Stimulated activated CD8-positive, alpha-beta memory T cell treated with anti-CD3 and anti-CD28 coated beads, Interleukin-4, amount 100 ng/mL, for 4 hours (primary cell): ENCODE measurements at places on chromosomes 12 and 14.
A peak's percentile ranks its signal among the peaks of the same experiment; 100 is the strongest.

- no peak for DNase-seq
Measured at GRCh38 chr14:38120109-38120508, 87.6 kb upstream of the SSTR1 start.

- DNase-seq: no peak
Measured at GRCh38 chr12:108831309-108831991, 25.9 kb downstream of the SSH1 start.

GRCh38 chr14:102043251-102044025, 43.4 kb downstream of the HSP90AA1 start:
- DNase-seq: no peak

DNA sequence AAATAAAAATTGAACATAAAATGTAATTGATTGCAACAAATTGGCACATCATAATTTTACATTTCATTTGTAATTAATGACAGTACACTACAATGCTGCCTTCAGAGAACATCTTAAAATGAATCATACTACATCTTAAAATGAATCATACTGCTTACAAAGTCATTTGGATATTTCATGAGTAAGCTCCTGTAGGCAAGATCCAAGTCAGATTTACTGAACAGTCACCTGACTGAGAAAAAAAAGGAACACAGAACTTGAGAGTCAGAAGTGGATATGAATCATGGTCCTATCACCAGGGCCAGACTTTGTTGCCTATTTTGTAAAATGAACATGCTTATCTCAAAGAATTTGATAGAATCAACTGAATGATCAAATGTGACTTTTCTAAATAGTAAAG, 32.7 kb upstream of the FBLN5 start:
- no peak for DNase-seq

DNA sequence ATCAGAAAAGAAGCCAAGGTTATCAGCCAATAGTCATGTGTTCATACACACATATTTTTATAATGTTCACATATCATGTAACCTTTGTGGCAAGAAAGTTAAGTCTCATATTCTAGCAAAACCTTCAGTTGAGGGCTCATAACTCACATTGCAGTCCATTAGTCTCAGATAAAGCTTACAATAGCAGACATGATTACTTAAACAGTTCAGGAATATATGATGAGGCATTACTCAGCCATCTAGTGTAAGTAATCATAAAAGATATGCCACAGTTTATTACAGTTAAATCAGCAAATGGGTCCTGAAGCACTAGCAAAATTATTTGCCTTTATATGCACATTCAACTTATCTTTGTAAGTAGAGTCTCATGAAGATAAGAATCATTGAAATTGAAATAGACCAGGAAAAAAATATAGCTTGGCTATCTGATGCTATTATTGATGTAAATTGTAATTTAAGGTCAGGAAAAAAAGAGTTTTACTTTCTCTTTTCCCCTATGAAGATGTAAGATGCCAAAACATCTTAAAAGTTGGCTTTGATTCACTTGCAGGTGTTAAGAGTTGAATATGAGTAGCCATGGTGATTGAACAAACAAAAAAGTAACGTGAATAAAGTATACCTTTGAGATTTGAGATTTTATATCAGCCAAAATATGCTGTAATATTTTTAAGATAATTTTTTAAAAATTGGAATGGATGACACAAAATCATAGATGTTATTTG, 537.0 kb downstream of the SLC6A15 start:
- DNase-seq: no peak

DNA sequence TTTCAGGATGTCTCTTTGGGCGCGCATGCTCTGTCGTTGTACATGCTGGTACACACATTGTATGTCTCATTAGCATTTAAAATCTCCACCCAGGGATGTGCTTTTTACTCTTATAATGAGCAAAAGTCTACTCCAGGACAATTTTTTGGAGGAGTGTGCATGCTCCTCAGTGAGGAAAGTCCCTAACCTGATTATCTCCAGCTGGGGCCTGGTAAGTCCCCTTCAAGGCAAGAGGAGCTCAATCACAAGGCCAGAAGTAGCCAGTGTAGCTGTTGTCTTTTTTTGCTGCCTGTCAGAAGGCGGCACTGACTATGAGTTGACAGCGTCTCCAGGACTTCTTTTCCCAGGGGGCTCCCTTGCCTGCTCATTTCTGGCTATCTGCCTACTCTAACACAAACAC, 218.3 kb upstream of the CNTN1 start:
- DNase-seq: no peak

DNA sequence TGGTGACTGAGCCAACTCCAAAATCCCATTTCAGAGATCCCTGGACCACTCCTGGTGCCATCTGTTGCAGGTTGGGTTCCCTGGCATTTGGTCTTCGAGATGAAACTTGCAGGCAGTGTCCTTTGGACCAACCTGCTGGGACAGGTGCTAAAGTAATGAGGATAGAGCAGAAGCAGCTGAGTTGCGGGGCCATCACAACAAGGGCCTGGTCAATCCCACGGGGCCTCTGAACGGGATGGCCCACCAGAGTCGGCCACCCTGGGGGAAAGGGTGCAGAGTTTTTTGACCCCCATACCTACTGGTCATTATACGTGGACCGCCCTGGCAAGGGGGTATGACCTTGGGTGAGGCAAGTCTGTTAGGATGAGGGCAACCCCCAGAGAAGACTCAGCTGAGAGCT, 39.3 kb downstream of the DLK1 start:
- DNase-seq: no peak

GRCh38 chr14:53190938-53191337, 37.8 kb upstream of the DDHD1 start:
- DNase-seq: peak; percentile 8

GRCh38 chr14:23469906-23470403, 452 bp downstream of the NGDN start:
- DNase-seq: no peak

DNA sequence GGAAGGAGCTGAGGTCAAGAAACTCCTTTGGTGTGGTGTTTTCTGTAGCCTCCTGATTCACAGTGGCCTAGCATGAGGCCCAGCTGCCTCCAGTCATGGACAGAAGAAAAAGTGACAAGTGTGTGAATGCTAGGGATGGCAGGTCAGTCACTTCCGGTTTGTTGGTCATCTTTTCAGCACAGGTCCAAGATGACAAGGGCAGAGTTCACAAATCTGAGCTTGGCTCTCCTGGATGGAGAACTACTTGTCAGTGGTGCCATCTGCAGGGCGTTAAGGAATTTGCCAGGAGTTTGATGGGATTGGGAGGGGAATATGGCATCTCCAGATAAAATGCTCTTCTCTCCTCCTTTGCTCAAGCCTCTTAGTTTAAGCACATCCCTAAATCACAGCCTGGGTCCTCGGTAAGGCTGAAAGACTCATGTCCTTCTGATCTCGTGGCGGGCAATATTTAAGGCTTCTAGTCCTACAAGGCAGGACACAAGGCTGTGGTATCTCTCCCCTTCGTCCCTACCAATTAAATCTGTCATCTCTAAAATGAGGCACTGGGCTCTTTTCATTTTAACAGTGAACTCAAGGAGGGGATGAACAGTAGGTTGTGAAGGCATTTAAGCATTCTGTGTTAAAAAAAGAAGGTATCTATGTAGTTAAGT, 10.0 kb downstream of the TUBA1B start:
- DNase-seq: no peak

GRCh38 chr12:2306012-2306411, 253.2 kb downstream of the CACNA1C start:
- no peak for DNase-seq

- DNase-seq: no peak
Measured at GRCh38 chr12:1583421-1584078, 10.8 kb downstream of the FBXL14 start.

DNA sequence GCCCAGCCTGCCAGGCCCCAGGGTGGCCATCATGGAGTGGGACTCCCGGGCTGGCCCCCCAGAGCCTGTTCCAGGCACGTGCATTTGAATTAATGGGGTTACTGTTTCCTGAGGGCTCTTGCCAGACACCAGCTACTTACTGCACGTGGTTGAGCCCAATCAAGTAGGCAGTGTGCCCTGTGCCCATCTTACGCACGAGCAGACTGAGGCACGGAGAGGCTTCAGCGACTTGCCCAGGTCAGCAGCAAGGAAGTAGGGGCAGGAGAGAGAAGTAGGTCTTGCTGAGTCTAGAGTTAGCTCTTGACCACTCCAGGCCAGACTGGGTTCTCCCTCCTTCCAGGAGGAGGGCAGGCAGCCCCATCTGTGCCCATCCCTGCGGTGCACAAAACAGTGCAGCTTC, 67.7 kb downstream of the DIO3 start:
- DNase-seq: no peak

DNA sequence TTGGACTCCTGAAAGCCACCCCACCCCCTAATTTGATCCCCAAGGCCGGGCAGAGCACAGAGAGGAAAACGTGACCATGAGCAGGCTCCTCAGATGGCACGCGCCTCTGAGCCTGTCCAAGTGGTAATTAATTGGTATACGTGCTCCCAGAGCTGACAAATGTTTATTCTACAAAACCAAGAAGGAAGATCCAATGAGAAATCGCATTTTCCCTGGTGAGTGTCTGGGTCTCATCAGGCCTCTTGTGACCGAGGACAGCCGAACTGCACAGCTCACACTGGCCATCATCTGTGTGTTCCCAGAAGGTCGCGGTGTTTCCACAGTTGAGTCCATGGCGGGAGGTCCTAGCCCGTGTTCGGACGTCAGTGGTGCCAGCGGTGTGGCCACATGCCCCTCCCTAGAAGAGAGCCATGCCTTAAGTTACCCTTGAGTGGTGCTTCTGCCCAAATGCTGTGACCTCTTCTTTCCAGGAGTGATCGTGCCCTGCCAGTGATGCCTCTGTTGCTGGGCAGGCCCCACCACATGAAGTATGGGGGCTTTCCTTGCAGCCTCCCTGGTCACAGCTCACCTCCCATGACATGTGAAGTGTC, 317.5 kb upstream of the RTL1 start:
- no peak for DNase-seq

GRCh38 chr14:22883173-22883976, at the start of gene REM2:
REM2 (plus strand) TSS chr14:22883222; CDS start chr14:22883288, 66 bp downstream.
- no peak for DNase-seq

- no peak for DNase-seq
Measured at GRCh38 chr14:69043596-69044260, 64.6 kb upstream of the ACTN1 start.

GRCh38 chr12:57756406-57757341, 1.8 kb downstream of the MARCHF9 start:
- no peak for DNase-seq

DNA sequence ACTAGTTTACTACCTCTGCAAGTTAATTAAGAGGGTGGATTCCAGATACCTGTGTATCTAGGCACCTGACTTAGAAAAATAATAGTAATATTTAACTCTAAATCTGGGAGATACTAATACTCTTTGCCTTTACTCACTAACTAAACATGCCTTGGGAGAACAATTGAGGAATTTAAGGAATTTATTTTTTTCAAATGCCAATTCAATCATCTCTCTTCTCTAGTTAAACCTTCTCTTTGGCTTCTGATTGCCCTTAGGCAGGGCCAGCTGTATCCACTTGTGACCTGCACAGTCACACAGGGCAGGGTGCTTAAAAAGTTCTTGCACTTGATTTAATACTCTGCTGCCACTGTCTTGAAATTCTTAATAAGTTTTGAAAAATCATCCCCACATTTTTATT, 142.4 kb downstream of the PLCZ1 start:
- no peak for DNase-seq

GRCh38 chr12:80032946-80033345, 66.4 kb upstream of the OTOGL start:
- no peak for DNase-seq

GRCh38 chr14:68337279-68337678, 455.6 kb downstream of the ZFP36L1 start:
- DNase-seq: no peak

GRCh38 chr12:40224439-40225291, at the start of gene LRRK2:
LRRK2 (plus strand) TSS chr12:40224997; CDS start chr12:40225132, 135 bp downstream.
- peak; percentile 27 for DNase-seq

DNA sequence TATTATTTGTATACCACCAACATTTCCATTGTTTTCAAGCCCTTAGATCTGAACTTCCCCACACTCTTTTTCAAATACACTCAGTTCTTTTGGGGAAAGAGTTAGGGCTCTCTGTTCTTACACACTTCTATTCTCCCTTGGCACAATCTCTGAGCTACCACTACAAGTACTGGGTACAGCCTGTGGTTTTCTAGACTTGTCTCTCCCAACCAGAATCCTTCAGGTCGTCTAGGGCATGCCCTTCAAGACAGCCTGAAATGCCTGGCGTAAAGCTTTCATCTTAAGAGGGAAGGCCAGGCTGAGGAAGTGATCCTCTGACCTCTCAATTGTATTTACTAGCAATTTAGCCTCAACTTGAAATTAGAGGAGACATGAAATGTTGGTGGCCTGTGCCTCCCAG, 1442.0 kb downstream of the AACS start:
- DNase-seq: no peak

DNA sequence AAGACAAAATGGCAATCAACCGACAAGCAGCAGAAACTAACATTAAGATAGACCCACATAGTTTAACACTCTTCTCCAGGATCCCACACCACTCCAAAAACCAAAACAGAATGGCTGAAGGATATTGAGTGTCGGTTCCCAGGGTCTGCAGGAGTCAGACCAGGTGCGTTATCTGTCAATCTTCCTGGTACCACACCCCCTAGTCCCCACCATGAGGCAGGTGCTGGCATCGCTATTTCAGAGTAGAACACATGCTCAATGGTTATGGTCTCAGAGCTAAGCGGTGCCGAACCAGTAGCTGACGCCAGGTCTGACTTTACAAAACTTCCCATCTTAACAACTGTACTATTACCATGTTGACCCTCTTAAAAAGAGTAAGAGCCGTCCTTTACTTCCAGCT, 10.2 kb downstream of the STX2 start:
- no peak for DNase-seq

- DNase-seq: no peak
Measured at GRCh38 chr12:43551971-43552559, at the start of gene ADAMTS20. ADAMTS20 (minus strand) TSS chr12:43552203; CDS start chr12:43551921, 282 bp downstream.

- no peak for DNase-seq
Measured at GRCh38 chr12:55698965-55699364, 8.7 kb downstream of the ITGA7 start.

DNA sequence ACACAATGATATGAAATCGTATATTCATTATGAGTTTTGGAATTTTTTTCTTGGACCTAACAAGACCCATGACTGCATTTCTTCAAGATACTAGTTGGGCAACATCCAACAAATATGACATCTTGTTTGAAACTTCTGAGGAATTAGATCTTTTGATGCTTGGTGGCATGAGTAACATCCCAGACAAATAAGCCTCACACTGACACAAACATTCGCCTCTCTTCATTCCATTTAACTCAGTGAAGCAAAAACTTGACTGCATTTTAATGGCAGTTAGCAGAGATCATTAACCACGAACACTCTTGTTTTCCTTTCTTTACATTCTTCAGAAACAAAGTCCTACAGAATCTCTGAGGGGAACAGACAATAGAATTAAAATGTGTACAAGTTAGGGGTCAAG, 758.3 kb downstream of the C12orf50 start:
- DNase-seq: no peak

- DNase-seq: no peak
Measured at GRCh38 chr12:77401064-77401769, 335.8 kb upstream of the E2F7 start.

- no peak for DNase-seq
Measured at GRCh38 chr12:9273276-9273675, 65.1 kb upstream of the PZP start.
